ENCODE measurements at places on chromosomes 1 and 21.

DNA sequence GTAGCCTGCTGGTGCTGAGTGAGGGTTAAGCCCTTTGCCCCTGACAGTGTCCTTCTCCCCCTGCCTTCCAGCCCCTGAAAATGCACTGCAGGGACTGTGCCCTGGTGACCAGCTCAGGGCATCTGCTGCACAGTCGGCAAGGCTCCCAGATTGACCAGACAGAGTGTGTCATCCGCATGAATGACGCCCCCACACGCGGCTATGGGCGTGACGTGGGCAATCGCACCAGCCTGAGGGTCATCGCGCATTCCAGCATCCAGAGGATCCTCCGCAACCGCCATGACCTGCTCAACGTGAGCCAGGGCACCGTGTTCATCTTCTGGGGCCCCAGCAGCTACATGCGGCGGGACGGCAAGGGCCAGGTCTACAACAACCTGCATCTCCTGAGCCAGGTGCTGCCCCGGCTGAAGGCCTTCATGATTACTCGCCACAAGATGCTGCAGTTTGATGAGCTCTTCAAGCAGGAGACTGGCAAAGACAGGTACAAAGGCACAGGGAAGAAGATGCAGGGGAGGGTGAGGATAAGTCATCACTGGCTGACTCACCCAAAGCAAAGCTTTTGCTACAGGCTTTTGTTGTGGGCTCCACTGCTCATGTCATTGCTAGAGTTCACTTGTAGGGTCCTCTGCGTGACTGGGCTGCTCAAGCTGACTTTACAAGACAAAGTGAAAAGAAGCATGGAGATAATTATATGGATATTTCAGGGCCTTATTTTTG is 174.9 kb downstream of the PIGK start:
- no peak for DNase-seq

DNA sequence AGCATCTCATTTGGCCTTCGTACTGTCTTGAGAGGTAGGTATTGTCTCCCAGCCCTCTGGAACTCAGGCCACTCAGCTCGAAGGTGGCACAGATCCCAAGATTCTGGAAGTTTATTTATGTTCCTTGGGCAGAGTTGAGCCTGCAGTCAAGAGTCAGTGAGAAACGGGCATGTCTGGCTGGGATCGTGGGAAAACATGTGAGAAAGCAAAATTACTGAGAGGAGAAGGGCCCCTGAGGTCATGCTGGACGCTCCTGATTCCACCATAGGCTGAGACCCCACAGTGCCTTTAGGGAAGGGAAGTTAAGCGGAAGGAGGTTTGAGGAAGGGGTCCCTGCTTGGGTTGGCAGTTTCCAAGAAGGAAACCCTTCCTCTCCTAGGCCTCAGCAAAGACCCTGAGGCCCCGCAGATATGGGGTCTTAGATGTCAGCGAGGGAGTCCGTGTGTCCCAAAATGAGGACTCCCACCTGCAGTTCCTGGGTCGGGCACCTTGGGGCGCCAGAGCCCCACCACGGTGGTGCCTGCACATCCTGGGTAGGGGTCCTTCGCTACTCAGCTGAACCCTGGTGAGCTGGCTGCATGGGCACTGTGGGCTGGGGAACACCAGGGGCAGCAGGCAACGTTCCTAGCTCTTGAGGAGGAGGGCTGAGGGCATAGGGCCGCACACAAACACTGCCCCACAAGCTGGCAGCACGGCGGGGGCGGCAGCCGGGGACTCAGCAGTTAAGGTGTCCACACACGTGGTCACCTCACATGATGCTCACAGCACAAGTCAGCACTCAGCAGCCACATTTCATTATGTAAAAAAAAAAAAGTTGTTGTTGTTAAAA is 12.3 kb upstream of the SEMA4A start:
- DNase-seq = no peak

GRCh38 chr1:32992489-32993323 is 28.1 kb upstream of the RNF19B start:
- no peak for DNase-seq

DNA sequence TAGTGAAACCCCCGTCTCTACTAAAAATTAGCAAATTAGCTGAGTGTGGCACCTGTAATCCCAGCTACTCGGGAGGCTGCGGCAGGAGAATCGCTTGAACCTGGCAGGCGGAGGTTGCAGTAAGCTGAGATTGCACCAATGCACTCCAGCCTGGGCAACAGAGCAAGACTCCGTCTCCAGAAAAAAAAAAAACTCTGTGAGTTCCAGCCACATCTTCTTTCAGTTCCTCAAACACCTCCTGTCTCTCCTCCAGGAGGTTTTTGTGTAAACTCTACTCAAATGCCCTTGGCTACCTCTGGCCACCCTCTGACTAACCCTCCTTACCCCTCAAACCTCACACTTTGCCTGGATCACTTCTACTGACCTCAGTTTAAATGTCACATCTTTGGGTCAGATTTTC is 38.1 kb downstream of the RCSD1 start:
- no peak for DNase-seq

GRCh38 chr1:99348397-99349132 is 84.3 kb downstream of the PLPPR4 start:
- no peak for DNase-seq

GRCh38 chr1:118253053-118253915 is 68.3 kb upstream of the SPAG17 start:
- DNase-seq = no peak

DNA sequence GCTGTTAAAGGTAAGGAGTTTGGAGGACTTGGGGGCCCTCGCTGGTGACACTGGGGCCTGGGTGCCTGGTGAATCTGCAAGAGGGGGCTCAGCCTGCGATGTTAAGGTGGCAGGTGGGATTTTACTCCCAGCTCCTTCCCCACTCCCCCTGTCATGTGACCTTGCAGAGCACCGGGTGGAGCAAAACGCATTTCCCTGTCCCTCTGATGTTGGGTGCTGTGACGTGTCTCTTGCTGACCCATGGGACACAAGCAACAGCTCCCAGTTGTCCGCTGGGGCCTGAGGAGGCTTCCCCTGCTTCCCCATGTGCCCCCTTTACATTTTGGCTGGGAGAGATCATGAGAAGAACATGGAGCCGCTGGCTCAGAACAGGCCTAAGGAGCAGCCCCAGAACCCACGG is 319.0 kb downstream of the MATN1 start:
- no peak for DNase-seq

DNA sequence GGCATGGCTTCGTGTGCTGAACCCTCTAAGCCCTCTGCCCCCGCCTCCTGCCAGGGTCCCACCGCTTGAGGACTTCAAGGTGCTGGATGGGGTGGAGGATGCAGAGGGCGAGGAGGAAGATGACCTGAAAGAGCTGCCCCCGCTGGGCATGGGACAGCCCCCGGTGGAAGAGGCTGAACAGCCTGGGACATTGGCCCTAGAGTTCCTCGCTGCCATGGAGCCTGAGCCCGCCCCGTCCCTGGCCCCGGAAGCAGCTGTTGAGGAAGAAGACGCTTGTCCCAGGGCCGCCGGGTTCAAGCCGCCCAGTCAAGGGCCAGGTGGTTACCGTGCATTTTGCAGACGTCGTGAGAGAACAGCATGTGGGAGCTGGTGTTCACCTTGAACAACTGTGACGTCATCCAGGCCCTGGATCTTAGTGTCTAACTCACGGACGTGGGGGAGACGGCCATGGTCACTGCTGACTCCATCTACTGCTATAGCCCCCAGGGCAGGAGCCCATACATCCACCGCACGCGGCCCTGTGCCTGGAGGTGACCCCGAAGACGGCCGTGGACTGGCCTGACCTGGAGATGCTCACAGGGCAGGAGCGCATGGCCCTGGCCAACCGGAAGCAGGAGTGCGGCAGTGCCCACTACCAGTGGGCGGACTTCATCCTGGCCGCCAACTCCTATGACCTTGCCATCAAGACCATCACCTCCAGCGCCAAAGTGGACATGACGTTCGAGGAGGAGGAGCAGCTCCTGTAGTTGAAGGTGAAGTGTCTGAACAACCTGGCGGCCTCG is 90.1 kb downstream of the PPP1R12B start:
- DNase-seq = no peak

GRCh38 chr1:175434283-175434860 is 241.8 kb upstream of the KIAA0040 start:
- no peak for DNase-seq
